ENCODE measurements at places on chromosomes 3 and 15.
A peak's percentile ranks its signal among the peaks of the same experiment; 100 is the strongest.

DNA sequence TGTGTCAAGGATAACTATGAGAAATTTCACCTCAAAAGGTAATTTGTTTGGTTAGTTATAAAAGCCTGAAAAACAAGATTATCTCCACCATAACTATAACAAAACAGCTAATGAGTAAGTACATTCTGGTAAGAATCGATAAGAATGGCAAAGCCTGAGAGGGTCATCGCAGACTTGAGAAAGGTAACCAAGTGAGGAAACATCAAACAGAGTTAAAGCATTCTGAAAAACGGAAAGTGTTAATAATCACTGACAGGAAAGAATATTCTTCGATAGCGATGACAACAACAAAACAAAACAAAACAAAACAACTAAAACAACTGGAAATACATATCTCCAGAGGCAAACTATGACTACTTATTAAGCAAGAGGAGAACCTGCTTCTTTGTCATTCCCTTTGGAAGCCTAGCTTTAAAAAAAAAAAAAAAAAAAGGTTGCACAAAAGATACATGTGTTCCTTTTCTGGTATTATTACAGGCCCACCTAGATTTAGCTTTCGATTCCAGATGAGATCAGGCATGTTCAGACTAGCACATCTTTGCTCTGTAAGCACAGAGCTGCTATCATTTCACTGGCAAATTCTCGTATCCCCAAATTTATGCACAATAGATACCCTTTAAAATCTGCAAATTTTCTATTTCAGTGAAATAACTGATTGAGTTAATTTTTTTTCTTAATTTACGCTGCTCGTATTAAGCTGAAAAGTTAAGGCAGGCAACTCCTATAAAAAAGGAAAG lies 155.6 kb downstream of the TIGIT start:
- DNase-seq, result no peak

DNA sequence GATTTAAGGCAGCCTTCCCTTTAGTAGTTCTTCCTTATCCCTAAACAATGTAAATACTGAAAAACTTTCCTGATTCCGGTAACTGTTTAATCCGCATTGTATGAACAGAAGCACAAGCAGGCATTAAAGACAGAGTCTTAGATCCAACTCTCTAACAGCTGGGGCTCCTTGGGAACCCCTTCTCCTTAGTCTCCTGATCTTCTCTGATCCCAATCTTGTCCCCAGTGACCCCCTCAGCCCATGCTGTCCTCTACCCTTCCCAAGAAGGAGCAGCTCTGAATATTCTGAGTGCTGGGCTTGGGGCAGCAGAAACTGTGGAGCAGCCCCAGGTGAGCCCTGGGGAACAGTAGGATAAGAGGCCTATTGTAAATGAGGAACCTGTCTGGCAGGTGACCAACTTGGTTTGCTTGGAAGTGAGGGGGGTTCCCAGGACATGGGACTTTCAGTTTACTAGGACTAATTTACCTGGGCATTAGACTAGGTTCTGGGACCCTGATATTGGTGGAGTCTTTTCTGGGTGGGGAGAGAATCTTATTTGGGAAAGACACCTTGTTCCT lies 13.0 kb upstream of the SLC30A4 start:
- no peak for DNase-seq

DNA sequence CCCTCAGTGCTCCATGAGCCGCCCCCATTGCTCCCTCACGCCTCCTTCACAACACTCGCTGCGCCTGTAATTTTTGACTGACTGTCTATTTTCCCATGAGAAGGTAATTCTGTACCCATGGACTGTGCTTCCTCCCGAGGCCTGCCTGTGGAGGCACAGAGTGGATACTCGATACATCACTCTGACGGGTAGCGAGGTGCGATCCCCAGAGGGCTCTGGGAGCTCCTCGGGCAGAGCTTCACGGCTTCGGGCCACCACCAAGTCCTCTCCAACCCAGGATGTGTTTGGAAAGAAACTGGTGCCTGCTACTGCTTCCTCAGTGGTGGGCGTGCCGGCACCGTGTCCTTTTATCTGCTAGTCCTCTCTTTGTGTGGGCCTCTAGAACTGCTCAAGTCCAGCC lies 108.6 kb upstream of the DLG1 start:
- DNase-seq, result no peak

DNA sequence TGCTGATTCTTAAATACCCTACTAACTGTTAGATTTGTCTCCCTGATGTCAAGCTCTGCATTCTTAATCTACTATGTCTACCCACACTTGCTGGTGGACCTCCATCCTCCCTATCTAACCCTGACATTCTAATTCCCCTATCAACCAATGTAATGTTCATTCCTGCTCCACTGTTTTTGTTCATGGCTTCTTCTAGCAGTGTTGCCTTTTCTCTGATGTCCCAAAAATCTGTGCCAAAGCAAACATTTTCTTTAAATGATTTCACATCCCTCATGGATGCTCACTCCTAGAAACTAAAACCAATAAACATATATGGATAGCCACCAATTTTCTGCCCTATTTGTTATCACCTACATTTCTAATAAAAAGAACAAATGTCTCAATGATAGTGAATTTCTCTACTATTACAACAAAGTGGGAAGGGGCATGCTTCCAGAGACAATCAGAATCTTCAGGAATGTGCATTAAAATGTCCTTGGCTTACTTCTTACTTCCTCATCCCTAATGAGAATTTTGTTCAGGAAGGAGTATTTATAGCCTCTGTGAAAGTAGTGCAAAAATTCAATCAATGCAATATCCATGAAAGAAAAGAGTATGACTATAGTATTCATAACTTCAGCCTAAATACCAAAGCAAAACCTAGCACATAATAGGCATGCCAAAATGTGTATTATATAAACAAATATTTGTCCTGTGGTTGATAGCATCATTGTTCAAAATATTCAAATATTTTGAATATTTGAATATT lies 273.3 kb downstream of the ZNF385D start:
- no peak for DNase-seq

- DNase-seq, result no peak
Measured at GRCh38 chr15:56794553-56795329, 61.4 kb upstream of the ZNF280D start.

GRCh38 chr15:98476559-98476958 lies 171.8 kb upstream of the IGF1R start:
- DNase-seq, result no peak

- DNase-seq, result no peak
Measured at GRCh38 chr3:71114610-71115009, 468.9 kb downstream of the FOXP1 start.

DNA sequence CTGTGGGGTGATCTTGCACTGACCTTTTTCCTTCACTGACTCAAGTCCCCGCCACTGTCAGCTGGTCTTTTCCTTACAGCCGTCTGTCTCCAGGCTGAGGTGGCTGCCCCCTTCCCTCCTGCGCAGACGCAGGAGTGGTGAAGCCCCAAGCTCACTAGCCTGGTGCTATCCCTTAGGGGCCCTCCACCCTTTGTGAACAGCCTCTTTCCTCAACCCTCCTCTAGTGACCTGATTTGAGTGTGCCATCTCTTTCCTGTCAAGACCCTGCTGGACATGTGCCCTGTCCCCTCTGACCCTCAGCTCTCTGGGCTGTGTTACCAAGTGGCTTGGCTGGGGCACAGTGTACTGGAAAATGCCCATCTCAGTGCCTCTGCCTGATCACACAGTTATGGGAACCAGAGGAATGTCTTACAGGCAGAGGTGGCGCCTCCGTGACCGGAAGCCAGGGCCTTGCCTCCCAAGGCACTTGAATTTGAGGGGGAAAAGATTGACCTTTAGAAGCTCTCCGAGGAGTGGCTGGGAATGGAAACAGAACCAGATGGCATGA lies 8.7 kb downstream of the KBTBD13 start:
- DNase-seq, result peak; percentile 77

DNA sequence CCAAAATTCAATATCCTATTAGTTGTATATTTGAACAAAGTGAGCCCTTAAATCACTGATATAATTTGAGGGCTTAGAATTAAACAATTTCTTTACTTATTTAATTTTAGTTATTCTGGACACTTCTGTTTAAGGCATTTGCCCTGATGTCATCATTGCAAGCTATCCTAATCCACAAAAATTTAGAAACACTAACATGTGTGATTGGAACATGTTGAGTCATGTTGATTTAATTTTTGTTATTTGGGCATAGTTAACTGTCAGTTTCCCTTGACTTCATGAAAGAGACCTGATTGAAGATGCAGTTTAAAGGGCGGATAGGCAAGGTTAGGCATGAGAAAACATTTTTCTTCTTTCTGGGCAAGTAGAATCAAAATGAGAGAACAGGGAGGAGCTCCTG lies 682.6 kb downstream of the ROBO1 start:
- no peak for DNase-seq

DNA sequence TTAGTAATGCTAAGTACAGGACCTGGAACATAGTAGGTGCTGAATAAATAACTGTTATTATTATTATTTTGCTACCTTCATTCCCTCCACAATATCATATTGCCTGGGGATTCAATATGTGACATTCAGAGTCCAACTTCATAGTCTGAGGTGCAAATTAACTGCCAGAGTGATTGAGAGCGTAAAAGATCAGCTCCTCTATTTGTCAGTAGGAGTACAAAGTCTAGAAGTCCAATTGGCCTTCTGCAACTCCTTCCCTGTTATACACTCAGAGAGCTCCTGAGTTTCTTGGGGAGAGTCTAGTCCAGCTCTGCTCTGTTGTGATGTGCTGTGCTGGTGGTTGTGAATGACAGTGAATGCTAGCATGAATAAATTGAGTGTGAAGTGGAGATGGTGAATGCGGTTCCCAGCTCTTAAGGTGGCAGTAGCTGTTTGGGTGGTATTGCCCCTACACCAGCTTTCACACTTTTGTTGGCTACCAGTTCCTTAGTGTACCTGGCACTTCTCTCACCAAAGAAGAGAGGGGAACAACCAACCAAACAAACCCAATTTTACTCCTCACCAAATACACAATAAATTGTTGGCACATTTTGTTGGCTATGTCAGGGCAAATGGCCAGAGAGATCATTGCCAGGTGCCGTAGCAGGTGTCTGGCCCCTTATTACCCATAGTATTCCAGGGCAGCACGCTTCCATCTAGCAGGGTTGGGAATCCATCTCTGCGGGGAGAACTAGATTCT lies 270.1 kb upstream of the TBL1XR1 start:
- DNase-seq, result no peak

DNA sequence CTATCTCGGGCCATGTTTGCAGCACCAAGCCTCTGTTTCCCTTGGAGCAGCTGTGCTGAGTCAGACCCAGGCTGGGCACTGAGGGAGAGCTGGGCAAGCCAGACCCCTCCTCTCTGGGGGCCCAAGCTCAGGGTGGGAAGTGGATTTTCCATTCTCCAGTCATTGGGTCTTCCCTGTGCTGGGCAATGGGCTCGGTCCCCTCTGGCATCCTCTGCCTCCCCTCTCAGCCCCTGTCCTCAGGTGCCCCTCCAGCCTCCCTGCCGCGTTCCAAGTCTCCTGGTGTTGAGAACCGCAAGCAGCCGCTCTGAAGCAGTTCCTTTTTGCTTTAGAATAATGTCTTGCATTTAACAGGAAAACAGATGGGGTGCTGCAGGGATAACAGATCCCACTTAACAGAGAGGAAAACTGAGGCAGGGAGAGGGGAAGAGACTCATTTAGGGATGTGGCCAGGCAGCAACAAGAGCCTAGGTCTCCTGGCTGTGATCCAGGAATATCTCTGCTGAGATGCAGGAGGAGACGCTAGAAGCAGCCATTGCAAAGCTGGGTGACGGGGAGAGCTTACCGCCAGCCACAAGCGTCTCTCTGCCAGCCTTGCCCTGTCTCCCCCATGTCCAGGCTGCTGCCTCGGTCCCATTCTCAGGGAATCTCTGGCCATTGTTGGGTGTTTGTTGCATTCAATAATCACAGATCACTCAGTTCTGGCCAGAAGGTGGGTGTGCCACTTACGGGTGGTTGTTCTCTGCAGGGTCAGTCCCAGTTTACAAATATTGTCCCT lies 1.2 kb downstream of the RHO start:
- DNase-seq, result no peak

DNA sequence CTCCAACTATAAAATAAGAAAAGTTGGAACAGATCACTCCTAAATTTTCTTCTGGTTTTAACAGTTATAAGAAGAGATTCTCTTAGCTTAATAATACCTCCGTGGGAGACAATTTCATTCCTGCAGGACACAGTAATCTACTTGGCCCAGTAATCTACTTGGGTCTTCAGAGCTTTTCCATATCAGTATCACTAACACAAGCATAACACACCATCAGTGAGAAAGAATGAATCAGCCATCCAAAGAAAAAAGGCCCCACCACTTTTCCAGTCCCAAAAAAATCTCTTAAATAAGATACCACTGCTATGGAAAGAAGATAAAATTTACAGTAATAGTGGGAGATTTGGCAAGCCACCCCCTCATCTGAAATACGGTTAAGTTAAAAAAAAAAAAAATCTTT lies 20.2 kb downstream of the SIN3A start:
- no peak for DNase-seq

DNA sequence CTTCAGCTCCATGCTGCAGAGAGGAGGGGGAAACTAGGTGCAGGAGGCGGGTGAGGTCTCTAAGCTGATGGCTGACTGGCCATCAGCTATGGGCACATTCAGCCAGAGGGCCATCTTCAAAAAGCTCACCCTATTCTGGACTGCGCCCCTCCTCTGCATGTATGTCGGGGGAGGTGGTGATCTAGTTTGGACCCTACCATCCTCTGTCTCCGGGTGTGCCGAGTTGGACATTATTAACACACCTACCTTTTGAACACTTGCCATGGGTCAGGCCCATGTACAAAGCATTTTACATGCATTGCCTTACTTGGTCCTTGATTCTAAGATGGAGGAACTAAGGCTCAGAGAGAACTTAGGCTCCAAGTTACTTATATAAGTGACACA lies 1.4 kb downstream of the NISCH start:
- DNase-seq, result no peak

DNA sequence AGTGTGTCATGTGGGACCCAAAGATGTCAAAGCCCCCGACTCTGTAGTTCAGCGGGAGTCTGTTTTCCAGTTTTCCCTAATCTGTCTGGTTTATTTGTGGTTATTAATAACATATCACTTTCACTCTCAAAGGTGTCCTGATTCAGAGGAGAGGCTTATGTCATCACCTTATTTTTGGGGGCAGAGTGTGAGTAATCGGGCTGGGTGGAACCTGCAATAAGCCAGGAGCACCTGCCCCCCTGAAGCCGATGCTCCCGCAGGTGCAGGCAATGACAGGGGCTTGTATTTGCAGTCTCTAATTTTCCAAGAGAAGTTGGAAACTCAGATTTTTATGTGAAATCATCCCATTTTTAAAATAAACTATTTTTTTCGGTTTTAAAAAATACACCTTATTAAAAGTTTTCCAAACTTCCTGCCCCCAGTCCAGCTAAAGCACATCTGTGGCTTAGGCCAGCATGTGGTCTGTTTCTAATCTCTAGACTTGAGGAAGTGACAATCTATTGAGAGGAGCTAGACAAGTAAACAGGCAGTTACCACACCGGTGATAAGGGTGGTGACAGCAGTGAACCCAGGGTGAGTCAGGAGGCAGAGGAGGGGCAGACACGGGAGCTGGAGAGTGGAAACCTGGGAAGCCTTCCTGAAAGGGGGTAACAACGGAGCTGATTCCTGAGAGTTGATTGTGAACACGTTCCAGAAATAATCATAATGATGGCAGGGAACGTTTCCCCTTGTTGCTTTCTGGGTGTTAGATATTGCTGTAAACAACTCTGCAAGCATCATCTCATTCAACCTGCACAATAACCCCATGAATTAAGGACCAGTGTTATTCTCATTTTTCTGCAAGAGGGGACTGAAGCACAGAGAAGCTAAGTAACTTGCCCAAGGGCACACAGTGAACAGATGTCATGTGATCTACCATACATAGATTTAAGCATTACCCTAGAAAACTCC lies 37.2 kb downstream of the BHLHE40 start:
- DNase-seq, result no peak

Data from C1 segment of cervical spinal cord (tissue), 14 donors.